ENCODE measurements at places on chromosomes 4 and X.

- DNase-seq: no peak
These were observed 45.4 kb downstream of the BMPR1B start for GRCh38 chr4:94803181-94803580.

DNA sequence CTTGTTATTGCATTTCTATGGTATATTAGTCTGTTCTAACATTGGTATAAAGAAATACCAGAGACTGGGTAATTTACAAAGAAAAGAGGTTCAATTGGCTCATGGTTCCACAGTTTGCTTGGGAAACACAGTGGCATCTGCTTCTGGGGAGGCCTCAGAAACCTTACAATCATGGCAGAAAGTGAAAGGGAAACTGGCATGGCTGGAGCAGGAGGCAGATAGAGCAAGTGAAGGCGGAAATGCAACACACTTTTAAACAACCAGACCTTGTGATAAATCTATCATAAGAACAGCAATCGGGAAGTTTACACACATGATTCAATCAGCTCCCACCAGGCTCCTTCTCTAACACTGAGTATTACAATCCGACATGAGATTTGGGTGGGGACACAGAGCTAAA, 346.6 kb upstream of the GNPDA2 start:
- no peak for DNase-seq

DNA sequence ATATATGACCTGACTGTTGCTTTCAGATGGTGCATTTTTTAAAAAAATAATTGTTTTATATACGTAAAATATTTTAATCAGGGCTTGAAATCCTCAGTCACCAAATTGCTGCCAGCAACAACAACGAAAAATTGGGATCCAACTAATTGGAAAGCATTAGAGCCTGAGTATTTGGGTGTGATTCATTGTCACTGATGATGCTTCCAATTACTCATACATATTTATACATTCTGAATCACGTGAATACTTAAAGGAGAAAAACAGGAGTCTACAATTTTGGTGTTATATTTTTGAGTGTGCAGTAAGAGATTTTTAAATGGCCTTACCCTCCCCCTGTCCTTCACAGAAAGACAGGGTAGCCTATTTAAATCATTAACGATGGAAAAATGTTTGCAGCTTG, 765.6 kb upstream of the TENM3 start:
- DNase-seq: no peak

DNA sequence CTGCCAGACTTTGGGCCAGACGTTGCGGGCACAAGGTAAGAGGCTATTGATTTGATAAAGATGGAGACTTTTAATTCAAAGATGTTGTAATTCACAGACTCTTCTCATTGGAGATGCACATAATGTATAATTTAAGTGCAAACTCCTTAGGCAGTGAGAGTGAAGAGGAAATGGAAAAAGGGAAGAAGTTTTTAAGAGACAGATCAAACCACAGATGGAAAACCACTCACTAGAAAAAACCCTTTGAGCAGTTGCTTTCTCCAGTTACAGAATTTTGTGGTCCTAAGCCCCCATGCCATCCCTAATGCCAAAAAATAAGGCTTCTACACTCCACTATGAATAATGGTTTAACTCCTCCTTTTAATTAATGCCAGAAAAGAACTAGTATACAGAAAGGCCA, 977.1 kb upstream of the PRKX start:
- no peak for DNase-seq

GRCh38 chr4:8171266-8171665, 12.7 kb upstream of the ABLIM2 start:
- DNase-seq: no peak
